ENCODE measurements at places on chromosomes 5 and 9.

DNA sequence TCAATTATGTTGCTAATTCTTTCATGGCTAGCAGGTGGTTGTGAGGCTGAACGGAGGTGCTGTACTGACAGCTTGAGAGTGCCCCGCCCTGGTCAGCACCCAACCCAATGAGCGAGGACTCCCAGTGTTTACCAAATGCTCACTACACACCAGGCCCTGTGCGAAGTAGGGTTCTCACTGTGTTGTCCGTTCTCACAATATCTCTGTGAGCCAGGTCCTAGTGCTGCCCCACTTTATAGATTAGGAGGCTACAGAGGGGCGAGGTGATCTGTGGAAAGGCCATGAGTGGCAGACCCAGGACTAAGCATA lies 28.2 kb downstream of the COL15A1 start:
- no peak for DNase-seq

DNA sequence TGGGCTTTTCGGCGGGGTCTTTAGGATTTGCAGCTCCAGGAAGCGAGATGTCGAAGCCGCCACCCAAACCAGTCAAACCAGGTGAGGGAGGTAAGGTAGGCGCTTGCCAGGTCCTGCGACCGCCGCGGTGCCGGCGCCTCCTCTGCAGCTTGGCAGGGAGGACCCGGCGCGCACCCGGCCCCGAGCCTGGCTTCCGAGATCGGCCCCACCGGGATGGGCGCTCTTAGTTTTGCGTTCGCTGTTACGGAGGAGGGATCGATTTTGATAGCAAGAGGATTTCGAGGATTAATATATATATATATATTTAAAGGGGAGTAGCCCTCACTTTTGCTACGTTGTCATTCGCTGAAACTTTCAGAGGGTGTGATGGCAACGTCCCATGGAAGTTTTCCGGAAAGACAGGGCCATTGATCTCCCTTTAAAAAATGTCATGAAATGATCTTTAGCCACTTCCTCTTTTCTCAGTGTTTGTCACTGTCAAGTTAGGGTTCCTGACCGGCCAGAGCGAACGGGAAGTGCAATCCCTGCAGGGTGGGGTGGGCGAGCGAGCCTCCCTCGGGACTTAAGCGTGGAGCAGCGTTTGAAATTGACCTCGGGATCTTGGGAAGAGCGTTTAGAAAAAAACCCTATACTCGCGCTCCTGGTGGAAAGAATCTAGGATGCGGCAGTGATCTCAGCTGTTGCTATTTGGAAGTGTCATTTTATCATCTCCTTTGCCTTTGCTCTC lies 495 bp downstream of the OSTF1 start:
- DNase-seq = peak; percentile 38

DNA sequence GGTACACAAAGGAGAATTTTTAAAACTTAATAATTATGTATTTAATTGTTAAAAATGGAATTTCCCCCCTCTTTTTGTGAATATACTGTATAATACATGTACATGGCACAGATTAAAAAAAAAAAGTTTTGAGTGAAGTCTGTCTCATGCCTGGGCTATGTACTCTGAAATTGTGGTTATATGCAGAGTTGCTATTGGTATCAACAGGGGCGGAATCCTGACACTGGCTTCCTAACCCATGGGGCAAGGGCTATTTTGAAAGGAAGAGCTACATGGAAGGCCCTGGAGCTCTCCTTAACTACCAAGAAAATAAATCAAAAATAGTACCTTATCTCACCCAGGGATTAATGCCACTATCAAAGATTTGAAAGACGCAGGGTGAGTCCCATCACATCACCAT lies 865 bp upstream of the FAM193B start:
- no peak for DNase-seq

- no peak for DNase-seq
Measured at GRCh38 chr5:146894753-146895521, 16.4 kb upstream of the PPP2R2B start.

GRCh38 chr9:81559709-81560108 lies 129.6 kb downstream of the TLE1 start:
- DNase-seq = no peak

GRCh38 chr5:31573494-31574142 lies 41.5 kb downstream of the C5orf22 start:
- DNase-seq = no peak

Measured in NCI-H510A treated with DMSO at 0.1 percent for 48 hours (cell line).